Stimulated activated CD8-positive, alpha-beta memory T cell treated with anti-CD3 and anti-CD28 coated beads, Interleukin-2, amount 100 ng/mL, for 48 hours (primary cell): ENCODE measurements at places on chromosomes 11 and 22.
A peak's percentile ranks its signal among the peaks of the same experiment; 100 is the strongest.

DNA sequence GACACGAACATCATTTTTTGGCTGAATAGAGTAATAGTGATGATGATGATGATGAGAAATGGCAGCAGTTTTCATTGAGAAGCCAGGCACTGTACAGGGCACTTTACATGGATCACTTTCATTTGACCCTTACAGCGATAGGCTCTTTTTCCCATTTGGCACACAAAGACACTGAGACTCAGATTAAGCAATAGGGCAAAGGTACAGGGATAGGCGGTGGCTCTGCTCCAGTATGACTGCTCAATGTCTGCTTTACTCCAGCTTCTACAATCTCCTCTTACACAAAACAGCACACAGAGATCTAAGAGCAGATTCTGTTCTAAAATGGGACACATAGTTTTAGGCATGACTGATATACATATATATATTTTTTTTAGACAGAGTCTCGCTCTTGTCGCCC, 40.6 kb downstream of the MPPED2 start:
- DNase-seq = no peak

DNA sequence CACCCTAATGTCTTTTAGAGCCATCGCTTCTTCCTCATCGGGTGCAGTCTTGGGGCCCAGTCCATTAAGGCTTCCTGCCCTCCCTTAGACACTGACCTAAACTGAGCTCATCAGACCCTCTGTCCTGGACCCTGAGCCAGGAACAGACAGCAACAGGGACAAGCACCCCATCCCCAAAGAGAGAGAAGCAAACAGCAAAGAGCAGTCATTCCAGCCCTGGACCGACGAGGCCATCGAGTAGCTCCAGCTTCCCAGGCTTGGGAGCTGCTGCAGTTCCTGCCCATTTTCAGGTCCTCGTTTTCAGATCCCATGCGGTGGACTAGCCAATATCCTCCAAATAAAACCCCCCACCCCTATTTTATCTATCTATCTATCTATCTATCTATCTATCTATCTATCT, 25.8 kb upstream of the CACNG2 start:
- DNase-seq = no peak

- DNase-seq = no peak
Measured at GRCh38 chr11:46003572-46003971, 81.1 kb downstream of the LARGE2 start.

GRCh38 chr11:98411777-98412176, 609.0 kb upstream of the CNTN5 start:
- DNase-seq = no peak

- DNase-seq = peak; percentile 51
Measured at GRCh38 chr22:37498289-37498909, 12.2 kb upstream of the MFNG start.

DNA sequence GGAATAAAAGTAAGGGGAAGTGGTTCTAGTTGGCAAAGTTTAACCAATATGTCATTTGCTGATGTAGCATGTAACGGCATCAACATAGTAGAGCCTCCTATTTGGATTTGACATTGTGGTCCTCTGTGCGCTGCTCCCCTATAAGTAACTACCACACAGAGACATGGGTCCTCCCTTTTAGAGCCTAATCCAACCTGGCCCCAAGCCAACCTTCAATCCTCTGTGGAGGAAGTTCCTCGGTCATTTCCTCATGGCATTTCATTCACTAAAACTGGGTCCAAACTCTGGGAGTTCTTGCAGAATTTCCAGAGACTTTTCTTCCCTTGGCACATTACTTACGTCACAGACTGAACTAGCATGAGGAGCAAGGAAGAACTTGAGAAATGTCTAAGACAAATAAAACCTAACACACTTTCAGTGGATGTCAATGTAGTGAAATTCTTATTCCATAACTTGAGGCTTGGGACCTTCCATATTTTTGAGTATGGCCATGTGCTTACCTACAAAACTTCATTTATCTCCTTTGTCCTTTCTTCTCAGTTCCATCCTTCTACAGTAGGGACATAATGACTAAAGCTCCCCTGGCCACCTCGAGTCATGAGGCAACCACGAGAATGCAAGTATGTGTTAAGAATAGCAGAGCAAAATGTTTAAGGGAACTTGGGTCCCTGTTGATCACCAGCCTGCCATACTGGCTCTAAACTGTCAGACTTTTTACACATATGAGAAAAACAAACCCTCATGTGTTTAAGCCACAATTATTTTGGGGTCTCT, 34.7 kb downstream of the MMP20 start:
- no peak for DNase-seq

DNA sequence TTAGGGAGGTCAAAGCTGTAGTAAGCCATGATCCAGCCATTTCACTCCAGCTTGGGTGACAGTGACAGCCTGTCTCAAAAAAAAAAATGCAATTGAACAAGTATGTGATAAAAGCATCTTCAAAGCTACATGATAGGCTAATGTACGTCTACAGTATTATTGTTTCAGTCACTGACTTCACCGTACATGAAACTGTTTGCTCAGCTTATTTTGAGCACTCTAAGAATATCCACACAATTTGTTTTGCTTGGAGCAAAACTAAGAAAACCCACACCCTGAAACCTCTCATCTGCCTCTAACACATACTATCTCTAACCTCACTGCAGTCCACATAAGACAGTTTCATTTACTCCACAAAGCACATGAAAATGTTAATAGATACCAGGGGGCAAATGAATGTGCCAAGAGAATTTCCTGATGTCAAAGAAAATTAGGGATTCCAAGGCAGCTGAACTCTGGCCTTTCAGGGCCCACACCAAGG, 60.7 kb downstream of the KCNA4 start:
- no peak for DNase-seq

- DNase-seq = no peak
Measured at GRCh38 chr11:69115586-69116560, 39.9 kb upstream of the SMIM38 start.

- no peak for DNase-seq
Measured at GRCh38 chr11:71185411-71185810, 67.0 kb downstream of the SHANK2 start.

GRCh38 chr22:20494978-20495860, at the start of gene KLHL22:
Gene KLHL22 (minus strand): TSS chr22:20495795. CDS start chr22:20489211, 6,584 bp downstream.
- no peak for DNase-seq

DNA sequence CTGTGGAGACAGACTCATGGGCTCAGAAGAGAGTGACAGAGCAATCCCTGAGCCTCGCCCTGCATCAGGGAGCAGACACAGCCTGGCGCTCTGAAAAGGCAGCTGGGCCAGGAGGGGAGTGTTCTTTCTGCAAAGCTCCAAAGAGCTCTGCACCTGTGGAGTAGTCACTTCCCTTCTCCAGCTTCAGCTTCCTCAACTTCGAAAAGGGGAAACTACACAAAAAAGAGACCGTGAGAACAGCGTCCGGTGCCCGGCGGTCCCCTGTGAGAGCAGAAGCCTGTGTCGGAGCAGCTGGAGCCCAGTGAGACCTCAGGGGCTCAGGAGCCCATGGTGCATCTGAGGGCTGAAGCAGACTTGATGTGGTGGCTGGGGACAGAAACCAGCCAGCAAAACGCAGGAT, 35.1 kb downstream of the TP53I11 start:
- DNase-seq = no peak

GRCh38 chr11:64372802-64373597, 14.0 kb downstream of the RPS6KA4 start:
- DNase-seq = no peak

GRCh38 chr11:120034881-120035630, 102.9 kb downstream of the TRIM29 start:
- DNase-seq = no peak

- DNase-seq = no peak
Measured at GRCh38 chr11:57444362-57445121, 15.8 kb upstream of the RTN4RL2 start.
